ENCODE measurements at places on chromosomes 6 and 20. TPM values are rescaled to one million over a fixed set of nuclear protein-coding genes. Genes with fewer than 3 reads are reported as not detected.

TFAP2D gene
- total RNA-seq, result not detected

APCDD1L gene
- 2.4 TPM for total RNA-seq

CDC40 gene
- 18.3 TPM for total RNA-seq

KIFC1 gene
- total RNA-seq, result 91.4 TPM

ELOVL4 gene
- total RNA-seq, result not detected

SAMHD1 gene
- total RNA-seq, result 14.0 TPM

LY6G6D gene
- total RNA-seq, result not detected

GHRH gene
- total RNA-seq, result not detected

IRF4 gene
- total RNA-seq, result not detected

ZNF322 gene
- 23.0 TPM for total RNA-seq

KIF25 gene
- total RNA-seq, result not detected

SLCO4A1 gene
- 19.3 TPM for total RNA-seq

IFNGR1 gene
- total RNA-seq, result 19.5 TPM

CDC5L gene
- 24.0 TPM for total RNA-seq

ULBP2 gene
- total RNA-seq, result 4.4 TPM

NHLRC1 gene
- total RNA-seq, result 0.90 TPM

WFDC10B gene
- total RNA-seq, result not detected

THBD gene
- 3.0 TPM for total RNA-seq

GJA1 gene
- total RNA-seq, result not detected

RBBP8NL gene
- total RNA-seq, result 8.7 TPM

LPA gene
- total RNA-seq, result not detected

C6orf15 gene
- 21.6 TPM for total RNA-seq

VPS16 gene
- 31.9 TPM for total RNA-seq

CD83 gene
- total RNA-seq, result 3.6 TPM

RGS17 gene
- 0.70 TPM for total RNA-seq

ROS1 gene
- total RNA-seq, result not detected

HLA-DQA1 gene
- total RNA-seq, result not detected

PNPLA1 gene
- not detected for total RNA-seq

RAET1G gene
- total RNA-seq, result not detected

PRELID3B gene
- total RNA-seq, result 137 TPM

MTFR2 gene
- 10.5 TPM for total RNA-seq

SPDEF gene
- total RNA-seq, result 1.4 TPM

SPTLC3 gene
- total RNA-seq, result 8.5 TPM

WFDC5 gene
- not detected for total RNA-seq

CTCFL gene
- total RNA-seq, result not detected

TCP11 gene
- total RNA-seq, result not detected

SLC35D3 gene
- total RNA-seq, result not detected

CRIP3 gene
- total RNA-seq, result 10.0 TPM

HLA-B gene
- total RNA-seq, result 137 TPM

PRDM1 gene
- total RNA-seq, result 1.4 TPM

VSX1 gene
- total RNA-seq, result 0.65 TPM

UNC5CL gene
- 1.7 TPM for total RNA-seq

All from PC-9 (cell line).